Sciatic nerve (tissue), 2 donors: ENCODE measurements at places on chromosomes 16 and 17.

GRCh38 chr16:67555795-67556212, 6.5 kb upstream of the CTCF start:
- DNase-seq, result no peak

DNA sequence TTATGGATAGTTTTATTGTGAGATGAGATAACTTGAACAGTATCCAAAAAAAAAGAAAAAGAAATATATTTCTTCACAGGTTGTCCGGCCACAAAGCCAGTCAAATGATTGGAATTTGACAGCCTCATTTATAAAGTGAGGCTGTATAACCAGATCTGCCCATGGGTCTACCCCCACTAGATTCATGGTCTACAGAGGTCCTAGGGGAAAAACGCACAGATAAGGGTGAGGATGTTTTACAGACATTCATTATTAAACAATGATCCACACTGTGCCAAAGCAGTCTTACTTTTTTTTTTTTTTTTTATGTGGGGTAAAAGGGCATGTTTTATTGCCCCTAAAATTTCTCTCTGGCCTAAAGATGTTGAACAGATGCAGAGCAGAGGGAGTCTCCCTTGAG, 1503.0 kb upstream of the CDH8 start:
- no peak for DNase-seq

GRCh38 chr17:82895087-82895486, 55.3 kb upstream of the ZNF750 start:
- no peak for DNase-seq

DNA sequence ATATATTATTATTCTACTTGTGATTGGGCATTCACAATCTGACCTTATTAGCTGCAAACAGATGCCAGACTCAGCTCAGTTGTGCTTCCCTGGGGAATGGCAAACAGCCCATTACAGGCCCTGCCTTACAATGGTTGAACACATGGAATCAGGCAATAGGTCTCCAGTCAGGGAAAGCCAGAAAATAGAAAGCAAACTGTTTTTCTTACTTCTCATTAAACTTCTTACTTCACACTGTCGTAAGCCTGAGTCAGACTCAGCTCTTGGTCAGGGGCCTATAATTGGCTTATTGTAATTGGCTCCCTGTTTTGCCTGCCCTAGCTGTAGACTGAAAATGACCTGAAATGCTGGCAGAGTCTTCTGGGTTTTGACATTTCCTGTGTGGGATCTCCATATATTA, 77.0 kb upstream of the CA10 start:
- DNase-seq, result no peak

DNA sequence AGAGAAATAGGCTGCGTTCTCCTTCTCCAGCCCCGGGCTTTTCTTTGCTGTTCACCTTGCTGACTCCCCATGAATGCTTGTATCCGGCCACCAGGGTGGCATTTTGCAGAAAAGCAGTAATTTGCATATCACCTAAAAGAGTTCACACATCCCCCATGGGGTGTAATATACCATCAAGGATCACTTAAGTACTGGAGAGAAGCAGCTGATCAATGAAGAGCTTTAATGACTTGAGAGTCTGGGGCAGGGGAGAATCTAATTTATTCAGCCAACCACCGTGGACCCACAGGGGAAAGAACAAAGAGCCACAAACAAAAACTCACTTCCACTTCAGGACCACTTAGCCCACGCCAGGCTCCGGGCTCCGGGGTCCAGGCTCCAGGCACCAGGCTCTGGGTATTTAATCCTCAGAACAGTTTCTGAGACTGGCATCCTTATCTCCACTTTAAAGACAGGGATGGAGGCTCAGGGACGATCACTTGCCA, 33.9 kb upstream of the SEC14L1 start:
- DNase-seq, result no peak

- DNase-seq, result no peak
These were observed 9.6 kb downstream of the MYO19 start for GRCh38 chr17:36525113-36525512.

- no peak for DNase-seq
These were observed 269.7 kb downstream of the SEC14L1 start for GRCh38 chr17:77410470-77410869.

DNA sequence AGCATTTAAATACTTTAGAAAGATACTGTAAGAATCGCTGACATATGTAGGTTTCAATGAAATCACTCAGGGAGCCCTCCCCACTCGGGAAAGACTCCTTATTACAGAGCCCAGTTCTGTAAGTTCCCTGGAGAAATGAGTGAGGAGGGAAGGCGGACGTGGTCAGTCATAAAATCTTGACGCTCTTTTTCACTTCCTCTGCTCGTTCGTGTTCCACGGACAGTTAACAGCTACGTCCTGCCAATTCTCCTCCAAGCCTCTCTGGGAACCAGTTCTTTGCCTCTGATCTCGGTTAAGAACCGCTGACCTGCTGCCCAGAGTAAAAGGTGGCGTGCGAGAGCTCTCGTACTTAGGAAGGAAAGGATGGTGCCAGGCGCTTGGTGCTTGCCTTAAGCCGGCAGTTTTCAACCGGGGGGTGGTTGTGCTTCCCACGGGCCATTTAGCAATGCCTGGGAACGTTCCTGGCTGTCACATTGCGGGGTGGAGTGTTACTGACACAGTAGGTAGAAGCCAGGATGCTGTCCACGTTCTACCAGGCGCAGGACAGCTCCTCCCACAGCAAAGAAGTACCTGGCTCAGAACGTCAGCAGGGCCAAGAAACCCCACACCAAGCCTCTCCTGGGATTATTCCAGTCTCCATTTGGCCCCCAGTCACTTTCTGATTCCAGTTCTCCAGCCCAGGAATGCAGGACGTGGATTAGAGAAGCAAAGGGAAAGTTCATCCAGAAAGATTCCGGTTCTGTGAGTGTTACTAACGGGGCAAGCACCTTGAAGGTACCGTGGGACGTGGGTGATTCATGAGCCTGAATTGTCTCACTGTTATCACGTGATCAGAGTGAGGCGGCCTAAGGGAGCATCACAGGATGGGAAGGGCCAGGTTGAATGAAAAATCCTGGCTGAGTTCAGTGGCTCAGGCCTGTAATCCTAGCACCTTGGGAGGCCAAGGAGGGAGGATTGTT, 87.7 kb downstream of the MRM3 start:
- no peak for DNase-seq

DNA sequence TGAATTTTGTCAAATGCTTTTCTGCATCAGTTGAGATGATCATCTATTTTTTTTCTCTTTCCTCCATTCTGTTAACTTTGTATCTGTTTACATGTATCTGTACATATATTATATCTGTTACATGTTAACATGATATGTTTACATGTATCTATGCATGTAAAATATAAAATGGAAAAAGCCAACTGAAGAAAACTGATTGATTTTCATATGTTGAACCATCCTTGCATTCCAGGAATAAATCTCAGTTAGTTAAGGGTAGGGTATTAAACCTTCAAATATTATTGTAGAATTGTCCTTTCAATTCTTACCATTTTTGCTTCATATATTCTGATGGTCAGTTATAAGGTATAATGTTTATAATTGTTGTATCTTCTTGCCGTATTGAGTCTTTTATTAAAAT, 336.1 kb downstream of the ZFHX3 start:
- DNase-seq, result no peak

- DNase-seq, result no peak
These were observed 22.9 kb upstream of the LITAF start for GRCh38 chr16:11609474-11610120.

GRCh38 chr16:57475711-57476339, 10.5 kb downstream of the DOK4 start:
- no peak for DNase-seq

- no peak for DNase-seq
These were observed 10.8 kb upstream of the TPPP3 start for GRCh38 chr16:67403976-67404555.

- no peak for DNase-seq
These were observed 17.3 kb downstream of the DNAH17 start for GRCh38 chr17:78559749-78560368.

- peak; percentile 72 for DNase-seq
These were observed 18.4 kb downstream of the CARHSP1 start for GRCh38 chr16:8850279-8850885.

DNA sequence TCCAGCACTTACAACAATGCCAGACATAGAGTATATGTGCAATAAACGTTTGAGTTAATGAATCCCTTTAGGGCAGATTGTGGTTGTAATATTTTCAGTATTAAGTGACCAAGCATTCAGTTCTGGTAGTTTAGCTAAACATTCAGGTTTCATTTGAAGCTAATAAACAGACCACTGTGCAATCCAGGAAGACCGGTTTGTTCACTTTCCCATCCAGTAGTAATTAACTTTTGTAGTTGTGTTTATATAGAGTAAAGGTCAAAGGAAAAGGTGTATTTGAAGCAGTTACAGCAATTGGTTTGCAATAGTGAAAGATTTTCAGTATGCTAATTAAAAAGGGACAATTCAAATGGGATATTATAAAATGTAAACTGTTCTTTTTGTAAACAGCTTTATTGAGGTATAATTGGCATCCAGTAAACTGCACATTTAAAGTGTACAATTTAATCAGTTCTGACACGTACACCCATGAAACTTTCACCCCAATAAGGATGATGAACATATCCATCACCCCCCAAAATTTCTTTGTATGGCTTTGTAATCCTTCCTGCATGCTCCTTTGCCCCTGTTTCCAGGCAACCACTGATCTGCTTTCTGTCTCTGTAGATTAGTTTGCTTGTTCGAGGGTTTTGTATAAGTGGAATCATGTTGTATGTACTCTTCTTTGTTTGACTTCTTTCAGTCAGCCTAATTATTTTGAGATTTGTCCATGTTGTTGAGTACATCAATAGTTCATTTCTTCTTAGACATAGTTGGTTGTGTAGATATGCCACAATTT, 26.3 kb downstream of the MRTFB start:
- DNase-seq, result no peak

DNA sequence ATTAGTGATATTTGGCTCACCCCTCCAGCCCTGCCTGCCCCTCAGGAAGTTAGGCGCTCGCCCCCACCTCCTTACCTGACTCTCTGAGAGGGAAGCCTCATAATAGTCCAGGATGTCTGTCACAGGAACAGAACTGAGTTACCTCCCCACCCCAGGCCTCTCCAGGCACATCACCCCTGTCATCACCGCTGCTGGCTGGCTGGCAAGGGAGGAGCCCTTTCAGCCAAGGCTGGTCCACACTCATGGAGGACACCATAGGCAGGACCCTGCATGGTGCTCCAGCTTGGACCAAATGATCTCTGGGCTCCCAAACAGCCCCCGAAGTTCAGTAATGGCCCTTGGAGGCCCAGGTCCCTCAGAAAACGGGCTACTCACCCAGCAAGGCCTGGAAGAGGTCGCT, 1.5 kb downstream of the DLG4 start:
- DNase-seq, result no peak

DNA sequence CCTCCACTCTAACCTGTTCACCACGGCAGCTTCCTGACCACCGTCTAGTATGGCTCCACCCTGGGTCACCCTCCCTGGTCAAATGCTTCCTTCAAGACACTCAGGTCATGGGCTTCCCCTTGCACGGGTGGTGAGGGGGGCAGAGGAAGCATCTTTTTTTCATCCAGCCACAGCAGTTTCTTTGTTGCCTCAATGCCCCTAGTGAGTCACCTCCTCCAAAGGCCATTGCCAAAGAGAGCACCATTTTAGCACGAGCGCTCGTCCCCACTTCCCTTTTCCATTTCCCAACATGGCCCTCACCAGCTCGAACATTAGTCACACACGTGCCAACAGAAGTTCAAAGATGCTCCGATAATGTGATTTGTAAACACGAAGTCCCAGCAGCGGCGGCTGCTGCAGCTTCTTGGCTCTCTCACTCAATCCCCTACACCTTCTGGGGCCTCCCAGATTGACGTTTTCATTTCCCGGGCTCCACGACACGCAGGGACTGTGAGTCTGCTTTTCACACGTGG, 134.6 kb downstream of the GAS7 start:
- no peak for DNase-seq

DNA sequence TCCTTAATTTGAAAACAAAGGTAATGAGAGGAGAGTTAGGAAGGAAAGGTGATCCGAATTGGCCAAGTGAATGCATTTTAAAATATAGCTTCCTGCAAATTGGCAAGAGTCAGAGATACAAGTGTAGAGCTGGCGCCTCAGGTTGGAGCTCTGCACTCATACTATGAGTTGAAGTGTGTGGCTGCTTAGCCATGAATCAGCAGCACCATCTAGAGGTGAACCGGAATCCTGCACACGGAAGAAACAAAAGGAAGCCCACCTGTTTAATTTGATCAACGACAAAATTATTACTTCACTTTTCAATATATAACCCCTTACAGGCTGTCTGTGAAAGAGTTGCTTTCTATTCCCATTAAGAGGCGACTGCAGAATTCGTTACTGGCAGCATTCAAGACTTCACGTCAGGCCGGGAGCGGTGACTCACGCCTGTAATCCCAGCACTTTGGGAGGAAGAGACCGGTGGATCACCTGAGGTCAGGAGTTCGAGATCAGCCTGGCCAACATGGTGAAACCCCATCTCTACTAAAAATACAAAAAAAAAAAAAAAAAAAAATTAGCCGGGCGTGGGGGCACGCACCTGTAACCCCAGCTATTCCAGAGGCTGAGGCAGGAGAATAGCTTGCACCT, 1253.7 kb upstream of the CDH8 start:
- no peak for DNase-seq

- DNase-seq, result peak; percentile 68
These were observed 482.6 kb downstream of the NPIPA7 start for GRCh38 chr16:16861546-16861945.

- DNase-seq, result no peak
These were observed 228.9 kb upstream of the TNRC6C start for GRCh38 chr17:77729587-77729986.

DNA sequence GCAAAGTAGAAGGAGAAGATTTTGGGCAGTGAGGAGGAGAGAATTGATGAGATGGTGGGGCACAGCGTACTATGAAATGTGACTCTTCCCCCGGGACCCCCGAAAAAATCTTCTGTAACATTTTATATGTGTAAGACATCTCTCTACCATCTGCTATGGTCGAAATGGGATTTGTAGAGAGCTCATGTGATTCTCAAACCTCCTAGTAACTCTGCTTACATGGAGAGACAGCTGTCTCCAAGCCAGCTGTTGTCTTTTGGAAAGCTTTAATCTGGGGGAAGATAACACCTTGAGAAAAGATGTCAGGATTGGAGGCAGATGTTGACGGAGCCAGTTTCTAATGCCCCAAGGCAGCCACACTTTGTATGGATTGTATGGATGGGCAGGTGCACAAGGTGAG, 94.1 kb downstream of the PRKCB start:
- DNase-seq, result no peak
